CD4-positive, alpha-beta T cell treated with Interferon gamma for 1 hour (primary cell): ENCODE measurements at places on chromosomes 6 and 20.

DNA sequence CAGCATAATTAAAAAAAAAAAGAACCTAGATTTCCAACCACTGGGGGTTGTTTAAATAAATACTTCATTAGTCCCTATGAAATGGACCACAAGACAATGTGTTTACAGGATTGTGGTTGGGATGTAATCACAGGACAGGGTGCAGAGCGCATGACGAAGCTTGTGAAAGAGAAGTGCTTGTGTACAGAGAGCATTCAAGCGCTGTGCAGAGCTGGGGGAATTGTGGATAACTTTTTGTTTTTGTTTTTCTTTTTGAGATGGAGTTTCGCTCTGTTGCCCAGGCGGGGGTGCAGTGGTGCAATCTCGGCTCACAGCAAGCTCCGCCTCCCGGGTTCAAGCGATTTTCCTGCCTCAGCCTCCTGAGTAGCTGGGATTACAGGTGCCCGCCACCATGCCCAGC, 22.3 kb downstream of the LAMA5 start:
- no peak for DNase-seq

- DNase-seq: no peak
Measured at GRCh38 chr6:63883597-63883996, 248.0 kb downstream of the PHF3 start.

DNA sequence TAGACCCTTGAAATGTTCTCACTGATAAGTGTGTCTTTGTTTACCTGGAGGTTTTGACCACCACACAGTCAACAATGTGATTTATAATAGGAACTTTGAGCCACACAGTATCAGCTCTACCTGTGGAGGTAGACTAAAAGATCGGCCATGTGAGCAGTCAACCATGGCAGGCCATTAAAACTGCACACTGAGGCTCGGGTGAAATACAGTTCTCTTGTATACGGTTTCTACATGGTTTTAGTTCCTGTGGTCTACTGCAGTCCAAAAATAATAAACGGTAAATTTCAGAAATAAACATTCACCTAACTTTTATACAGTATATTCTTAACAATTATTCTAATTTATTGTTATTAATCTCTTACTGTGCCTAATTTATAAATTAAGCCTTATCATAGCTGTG, 47.2 kb downstream of the TRIM38 start:
- DNase-seq: no peak

GRCh38 chr6:160133441-160134336, 12.1 kb downstream of the SLC22A1 start:
- no peak for DNase-seq

GRCh38 chr20:16011056-16011455, 562.2 kb downstream of the KIF16B start:
- no peak for DNase-seq

DNA sequence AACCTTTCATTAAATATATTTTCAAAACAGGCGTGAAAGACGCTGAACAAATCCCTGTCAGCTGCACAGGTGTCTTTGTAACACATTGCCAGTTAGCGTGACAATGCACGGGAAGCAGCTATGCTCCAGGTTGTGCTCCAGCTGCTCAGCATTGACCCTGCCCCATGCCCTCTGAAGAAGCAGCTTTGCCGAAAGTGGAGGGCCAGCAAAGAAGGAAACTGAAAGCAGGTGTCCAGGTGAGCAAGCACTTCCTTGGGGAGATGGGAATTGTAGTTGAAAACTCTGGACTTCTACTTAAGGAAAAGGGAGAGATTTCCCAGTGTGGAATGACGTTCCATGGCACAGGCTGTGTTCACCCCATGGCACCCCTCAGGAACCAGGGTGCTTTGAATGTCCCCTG, 125.7 kb downstream of the TTLL2 start:
- no peak for DNase-seq

DNA sequence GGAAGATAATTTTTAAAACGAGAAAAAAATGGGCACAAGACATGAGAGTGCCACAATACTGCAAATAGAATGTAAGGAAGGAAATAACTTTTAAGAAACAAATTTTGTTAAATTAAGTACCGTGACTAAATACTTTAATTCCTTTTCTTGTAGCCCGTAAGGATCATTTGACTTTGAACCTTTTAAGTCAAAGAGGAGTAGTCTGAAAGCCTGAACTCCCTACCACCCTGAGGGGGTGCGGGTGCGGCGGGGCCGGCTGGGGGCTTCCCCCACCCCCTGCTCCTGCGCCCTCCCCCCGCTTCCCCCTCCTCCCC, 231 bp upstream of the PHACTR2 start:
- DNase-seq: no peak
